ENCODE measurements at places on chromosomes 7 and 10.

GRCh38 chr7:24665564-24666294, 91.5 kb downstream of the GSDME start:
- no peaks in the 10 kb centered on the region for H3K4me1 ChIP-seq
- H3K36me3 ChIP-seq, result no peaks in the 10 kb centered on the region
- H3K27me3 ChIP-seq, result no peaks in the 10 kb centered on the region
- peak; percentile 42 for DNase-seq
- H3K4me3 ChIP-seq, result no peak overlapping the region

GRCh38 chr10:131911451-131911850, 10.6 kb downstream of the PPP2R2D start:
- peaks cover 44% of the 10 kb centered on the region for H3K4me1 ChIP-seq
- no peaks in the 10 kb centered on the region for H3K27me3 ChIP-seq
- H3K27ac ChIP-seq, result no peak overlapping the region
- H3K36me3 ChIP-seq, result peaks cover 60% of the 10 kb centered on the region
- no peak overlapping the region for H3K4me3 ChIP-seq

- H3K36me3 ChIP-seq, result no peaks in the 10 kb centered on the region
- no peak for DNase-seq
These were observed 126.4 kb downstream of the JCAD start for GRCh38 chr10:29932991-29933390.

DNA sequence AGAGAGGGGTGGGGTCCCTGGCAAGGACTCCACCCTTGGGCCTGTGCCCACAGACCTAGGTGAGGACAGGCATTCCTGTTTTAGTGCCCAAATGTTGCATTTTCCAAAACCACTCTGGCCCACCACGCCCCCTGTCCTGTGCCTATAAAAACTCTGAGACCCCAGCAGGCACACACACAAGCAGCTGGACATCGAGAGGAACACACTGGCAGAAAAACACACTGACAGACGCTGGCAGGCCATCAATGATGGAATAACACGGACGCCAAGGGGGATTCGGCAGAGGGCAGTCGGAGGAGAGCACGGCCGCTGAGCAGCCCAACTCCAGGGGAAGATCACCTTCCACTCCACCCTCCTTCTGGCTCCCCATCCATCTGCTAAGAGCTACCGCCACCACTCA, 386.9 kb upstream of the AUTS2 start:
- no peak overlapping the region for H3K4me3 ChIP-seq
- H3K27me3 ChIP-seq, result no peaks in the 10 kb centered on the region
- no peak overlapping the region for H3K27ac ChIP-seq
- H3K4me1 ChIP-seq, result no peaks in the 10 kb centered on the region
- no peak for DNase-seq

DNA sequence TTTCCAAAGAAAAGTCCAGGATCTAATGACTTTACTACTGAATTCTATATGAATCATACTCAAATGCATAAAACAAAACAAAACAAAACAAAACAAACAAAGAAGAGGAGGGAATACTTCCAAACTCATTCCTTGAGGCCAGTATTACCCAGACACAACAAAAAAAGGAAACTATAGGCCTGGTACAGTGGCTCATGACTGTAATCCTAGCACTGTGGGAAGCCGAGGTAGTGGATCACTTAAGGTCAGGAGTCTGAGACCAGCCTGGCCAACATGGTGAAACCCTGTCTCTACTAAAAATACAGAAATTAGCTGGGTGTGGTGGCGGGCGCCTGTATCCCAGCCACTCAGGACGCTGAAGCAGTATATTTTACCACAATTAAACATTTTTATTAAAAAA, 114.6 kb downstream of the NRBF2 start:
- H3K4me1 ChIP-seq, result peaks cover 36% of the 10 kb centered on the region
- no peak overlapping the region for H3K4me3 ChIP-seq
- DNase-seq, result no peak

- no peaks in the 10 kb centered on the region for H3K36me3 ChIP-seq
- no peak overlapping the region for H3K4me3 ChIP-seq
- no peak for DNase-seq
- H3K27ac ChIP-seq, result no peak overlapping the region
- no peaks in the 10 kb centered on the region for H3K4me1 ChIP-seq
- no peaks in the 10 kb centered on the region for H3K27me3 ChIP-seq
These were observed 472.4 kb downstream of the ANKRD7 start for GRCh38 chr7:118696879-118697278.

DNA sequence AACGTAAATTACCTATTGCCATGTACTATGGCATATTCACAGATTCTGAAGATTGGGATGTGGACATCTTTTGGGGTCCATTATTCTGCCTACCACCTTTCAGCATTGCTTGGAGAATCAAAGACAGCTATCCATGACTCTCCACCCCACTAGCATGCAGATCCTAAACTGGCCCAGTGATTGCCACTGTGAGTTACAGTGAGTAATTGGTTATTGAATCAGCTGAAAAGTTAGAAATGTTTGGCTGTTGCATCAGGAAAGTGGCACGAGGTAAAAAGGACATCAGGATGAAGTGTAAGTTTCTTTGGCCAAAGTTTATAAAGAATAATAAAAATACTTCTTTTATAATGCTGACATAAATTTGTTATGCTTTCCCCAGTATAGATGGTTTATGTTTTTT, 148.2 kb upstream of the ETV1 start:
- H3K4me1 ChIP-seq, result no peaks in the 10 kb centered on the region
- no peak overlapping the region for H3K4me3 ChIP-seq
- no peak overlapping the region for H3K27ac ChIP-seq
- no peaks in the 10 kb centered on the region for H3K27me3 ChIP-seq
- DNase-seq, result no peak

DNA sequence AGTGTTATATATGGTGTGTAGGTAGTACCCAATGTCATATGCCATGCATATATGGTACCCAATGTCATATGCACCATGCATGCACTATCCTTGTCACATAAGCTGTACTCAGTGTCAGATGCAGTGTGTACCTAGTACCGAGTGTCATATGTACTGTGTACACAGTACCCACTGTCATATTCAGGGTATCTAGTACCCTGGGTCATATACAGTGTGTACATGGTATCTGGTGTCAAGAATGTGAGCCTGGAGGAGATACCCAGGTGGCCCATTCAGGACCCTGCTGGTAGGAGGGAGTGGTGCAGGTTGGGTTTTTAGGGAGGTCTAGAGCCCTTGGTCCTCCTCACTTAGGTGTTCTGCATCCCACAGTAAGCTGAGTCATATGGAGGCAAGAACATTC, 1.8 kb downstream of the ZMYND11 start:
- H3K27me3 ChIP-seq, result no peaks in the 10 kb centered on the region
- peak; percentile 30 for DNase-seq
- peaks cover 16% of the 10 kb centered on the region for H3K36me3 ChIP-seq
- H3K27ac ChIP-seq, result no peak overlapping the region
- H3K4me3 ChIP-seq, result peak overlapping the region; percentile 87

GRCh38 chr10:22534849-22535604, 179.4 kb downstream of the PIP4K2A start:
- peaks cover 6% of the 10 kb centered on the region for H3K4me1 ChIP-seq
- no peaks in the 10 kb centered on the region for H3K27me3 ChIP-seq

- H3K4me1 ChIP-seq, result peaks cover 3% of the 10 kb centered on the region
- no peak for DNase-seq
- H3K27ac ChIP-seq, result no peak overlapping the region
- peaks cover 67% of the 10 kb centered on the region for H3K27me3 ChIP-seq
- no peaks in the 10 kb centered on the region for H3K36me3 ChIP-seq
- H3K4me3 ChIP-seq, result no peak overlapping the region
These were observed 5.1 kb downstream of the PRLHR start for GRCh38 chr10:118590334-118590733.

GRCh38 chr10:11274452-11274851, 256.8 kb downstream of the CELF2 start:
- no peaks in the 10 kb centered on the region for H3K27me3 ChIP-seq
- peak overlapping the region; percentile 88 for H3K27ac ChIP-seq
- peaks cover 95% of the 10 kb centered on the region for H3K36me3 ChIP-seq
- H3K4me1 ChIP-seq, result peaks cover 26% of the 10 kb centered on the region

DNA sequence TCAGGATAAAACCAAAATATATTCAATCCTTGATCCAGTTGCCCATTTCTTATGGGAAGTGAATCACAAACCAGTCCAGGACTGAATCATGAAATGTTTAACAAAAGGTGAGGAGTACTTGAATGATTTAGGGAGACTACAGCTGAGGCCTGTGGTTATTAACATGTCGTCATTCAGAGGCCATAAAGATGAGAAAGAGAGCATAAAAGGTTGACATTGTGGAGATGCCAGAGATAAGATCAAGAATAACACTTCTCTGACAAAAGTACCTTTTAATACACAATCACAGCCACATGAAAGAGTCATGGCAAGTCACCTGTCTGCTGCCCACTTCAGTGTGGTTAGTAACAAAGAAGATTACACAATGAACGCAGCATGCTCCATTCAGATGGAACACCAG, 1195.7 kb upstream of the SORCS1 start:
- H3K36me3 ChIP-seq, result no peaks in the 10 kb centered on the region
- H3K27me3 ChIP-seq, result no peaks in the 10 kb centered on the region

GRCh38 chr10:79139124-79139835, 70.5 kb downstream of the ZMIZ1 start:
- H3K4me1 ChIP-seq, result peaks cover 37% of the 10 kb centered on the region
- peak overlapping the region; percentile 93 for H3K27ac ChIP-seq
- no peak for DNase-seq
- no peaks in the 10 kb centered on the region for H3K27me3 ChIP-seq
- H3K4me3 ChIP-seq, result no peak overlapping the region
